ENCODE measurements at places on chromosomes 7 and 10.

DNA sequence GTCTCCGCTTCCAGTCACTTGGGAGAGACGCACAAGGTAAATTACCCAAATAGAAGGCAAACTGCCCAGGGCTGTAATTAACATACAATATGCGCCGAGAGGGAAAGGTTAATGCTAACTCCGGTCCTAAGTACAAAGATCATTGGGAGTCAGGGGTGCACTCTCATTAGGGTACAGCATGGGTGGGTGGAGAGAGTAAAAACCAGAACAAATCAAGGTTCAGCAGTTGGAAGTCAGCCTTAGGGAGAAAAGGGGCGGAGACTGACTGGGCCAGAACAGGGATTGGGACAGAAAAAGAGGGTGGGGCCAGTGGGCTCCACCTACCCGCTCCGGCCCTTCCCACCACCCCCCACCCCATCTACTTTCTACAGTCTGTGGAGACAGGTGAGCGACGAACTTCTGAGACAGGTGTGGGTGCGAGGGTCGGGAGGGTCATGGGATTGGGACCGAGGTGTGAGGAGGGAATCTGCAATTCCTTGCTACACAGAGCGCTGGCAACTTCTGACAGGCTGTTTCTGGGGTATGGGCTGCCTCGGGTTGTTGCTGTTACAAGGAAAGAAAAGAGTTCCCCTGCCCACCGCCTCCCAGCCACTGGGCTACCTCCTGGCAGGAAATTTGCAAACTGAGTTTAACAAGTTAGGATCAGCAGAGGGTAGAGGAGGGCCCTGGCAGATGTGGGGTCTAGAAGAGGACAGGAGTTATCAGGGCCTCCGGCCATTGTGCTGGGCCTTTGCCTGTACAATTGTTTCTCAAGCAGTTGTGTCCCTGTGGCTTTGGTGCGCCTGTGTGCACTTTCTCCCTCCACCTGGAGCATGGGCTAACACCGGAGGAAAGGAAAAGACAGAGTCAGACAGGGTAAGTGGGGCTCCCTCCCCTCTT lies at the start of gene TMEM139:
TMEM139 (plus strand) TSS at position 368 of the 879 bp plus-strand sequence. CDS start 1,000 bp downstream, outside the sequence.
- DNase-seq, result no peak

DNA sequence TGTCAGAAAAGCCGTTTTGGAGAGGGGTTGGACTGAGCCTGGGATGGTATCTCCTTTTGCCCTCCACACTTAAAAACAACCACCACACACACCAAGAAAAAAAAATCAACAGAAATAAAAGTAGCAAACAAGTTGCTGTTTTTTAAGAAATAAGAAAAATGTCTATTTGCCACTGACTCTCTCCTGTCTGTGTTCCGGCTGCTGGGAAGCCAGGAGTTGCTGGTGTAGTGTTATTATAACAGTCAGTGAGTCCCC lies 163 bp downstream of the EGR2 start:
- no peak for DNase-seq

GRCh38 chr7:91005841-91006240 lies 258.4 kb upstream of the FZD1 start:
- DNase-seq, result no peak

DNA sequence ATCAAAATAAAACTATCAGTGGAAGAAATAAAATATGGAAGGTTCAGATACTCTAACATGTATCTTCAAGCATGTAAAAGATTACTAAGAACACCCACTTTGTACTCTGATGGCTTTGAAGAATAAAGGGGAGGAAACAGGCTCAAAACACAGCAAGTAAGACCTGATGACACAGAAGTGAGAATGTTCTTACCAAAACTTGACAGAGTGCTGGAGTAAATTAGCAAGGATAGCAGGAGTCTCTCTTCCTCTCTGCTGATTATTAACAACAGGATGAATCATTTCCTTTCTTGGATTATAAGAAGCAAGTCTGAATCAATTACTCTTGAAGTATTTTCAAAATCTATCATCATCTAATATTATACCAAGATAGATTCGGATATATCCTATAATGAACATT lies 47.5 kb downstream of the GLI3 start:
- DNase-seq, result no peak

GRCh38 chr7:52479990-52480389 lies 555.4 kb upstream of the POM121L12 start:
- DNase-seq, result no peak

DNA sequence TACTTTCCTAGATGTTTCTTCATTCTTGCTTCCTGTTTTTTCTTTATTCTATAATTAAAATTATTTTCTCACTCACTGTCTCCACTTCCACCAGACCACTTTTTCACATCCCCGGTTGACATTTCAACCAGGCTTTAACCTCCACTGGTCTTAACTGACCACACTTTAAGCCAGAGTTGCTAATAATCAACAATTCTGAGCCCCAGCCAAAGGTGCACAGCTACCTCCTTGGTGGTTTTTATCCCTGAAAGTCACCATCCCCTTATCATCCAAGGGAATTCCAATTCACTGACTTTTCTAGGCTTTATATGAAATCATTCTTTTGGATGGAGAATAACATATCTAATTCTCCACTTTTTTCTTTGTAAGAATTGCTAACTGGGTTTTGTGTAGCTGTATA lies 138.9 kb downstream of the FRMD4A start:
- DNase-seq, result no peak

GRCh38 chr7:26657686-26658388 lies 206.6 kb downstream of the SKAP2 start:
- DNase-seq, result no peak

DNA sequence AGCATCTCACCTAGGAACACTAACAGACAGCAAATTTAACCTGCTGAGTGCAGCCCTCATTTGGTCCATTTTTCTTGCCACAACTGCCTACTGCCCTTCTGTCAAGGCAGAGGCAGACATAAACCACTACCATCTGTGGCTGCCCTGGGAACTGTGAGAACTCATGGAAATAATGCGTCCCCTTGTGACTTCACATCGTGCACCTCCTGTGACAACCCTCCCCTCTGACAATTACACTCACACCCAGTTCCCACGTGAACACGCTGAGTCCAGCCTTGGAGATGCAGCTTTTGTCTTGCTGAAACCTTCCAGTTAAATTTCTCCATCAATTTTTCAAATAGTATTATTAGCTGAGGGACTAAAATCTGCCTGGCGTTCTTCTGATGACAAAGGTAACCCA lies 193.1 kb upstream of the KLF14 start:
- DNase-seq, result no peak
